ENCODE measurements at places on chromosomes 3 and 15.

GRCh38 chr3:24226397-24226796 is 268.3 kb downstream of the THRB start:
- DNase-seq = no peak

- DNase-seq = no peak
Observed at GRCh38 chr15:33912326-33912725, 56.0 kb upstream of the CHRM5 start.

GRCh38 chr15:41506796-41507341 is 6.8 kb downstream of the LTK start:
- no peak for DNase-seq

DNA sequence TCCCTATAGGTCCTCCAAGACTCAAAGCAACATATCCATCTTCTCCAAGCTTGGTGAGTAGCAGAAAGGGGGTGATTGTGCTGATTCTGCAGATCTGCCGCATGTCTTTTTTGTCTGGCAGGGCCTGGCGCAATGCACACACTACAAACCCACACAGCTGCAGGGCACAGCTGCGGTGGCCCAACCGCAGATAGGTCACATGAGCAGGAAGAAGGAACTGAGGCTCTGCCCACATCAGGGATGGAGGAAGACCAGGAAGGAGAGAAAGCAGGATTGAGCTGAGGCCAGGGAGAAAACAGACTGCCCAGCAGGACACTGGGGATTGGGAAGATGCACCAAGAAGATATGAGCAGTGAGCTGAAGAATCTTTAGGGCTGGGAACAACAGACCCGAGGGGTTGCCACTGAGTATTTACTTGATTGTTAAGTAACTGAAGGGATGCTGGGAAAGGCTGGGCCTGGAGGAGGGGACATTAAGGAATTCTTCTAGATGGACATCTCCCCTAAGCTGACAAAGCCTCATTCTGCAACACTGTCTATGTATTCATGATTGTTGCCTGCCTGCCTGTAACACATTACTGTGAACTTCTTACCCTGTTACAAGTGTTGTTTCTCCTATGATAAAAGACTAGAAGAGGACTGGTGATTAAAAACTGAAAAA is 126.7 kb downstream of the MYLK start:
- no peak for DNase-seq

DNA sequence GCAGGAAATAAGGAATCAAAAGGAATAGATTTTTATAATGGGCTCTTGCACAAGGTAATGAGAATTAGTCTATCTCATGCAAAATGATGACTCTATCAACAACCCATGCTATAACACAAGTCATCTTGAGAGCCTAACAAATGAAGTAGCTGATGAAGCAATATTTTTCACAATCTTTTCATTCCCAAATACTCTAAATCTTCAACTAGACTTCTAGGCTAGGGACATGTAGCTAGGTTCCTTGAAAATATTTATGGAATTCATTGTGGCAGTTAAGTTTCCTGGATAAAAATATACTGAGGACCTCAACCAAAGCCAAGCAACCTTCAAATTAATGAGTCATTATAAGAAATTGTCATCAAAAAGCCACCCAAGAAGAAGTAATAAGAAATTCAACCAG is 55.4 kb downstream of the DCBLD2 start:
- peak; percentile 39 for DNase-seq

DNA sequence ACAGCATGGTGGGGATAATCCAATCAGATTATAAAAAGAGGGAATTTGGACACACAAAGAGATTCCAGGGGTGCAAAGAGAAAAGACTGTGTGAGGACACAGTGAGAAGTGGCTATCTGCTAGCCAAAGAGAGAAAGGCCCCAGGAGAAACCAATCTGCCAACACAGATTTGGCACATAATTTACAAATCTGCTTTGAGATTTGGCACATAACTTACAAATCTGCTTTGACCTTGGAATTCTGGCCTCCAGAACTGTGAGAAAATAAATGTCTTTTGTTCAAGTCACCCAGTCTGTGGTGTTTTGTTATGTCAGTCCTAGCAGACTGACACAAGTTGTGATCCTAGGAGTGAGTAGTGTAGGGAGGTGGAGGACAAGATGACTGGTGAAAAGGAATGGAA is 3.5 kb upstream of the TM4SF18 start:
- DNase-seq = no peak

DNA sequence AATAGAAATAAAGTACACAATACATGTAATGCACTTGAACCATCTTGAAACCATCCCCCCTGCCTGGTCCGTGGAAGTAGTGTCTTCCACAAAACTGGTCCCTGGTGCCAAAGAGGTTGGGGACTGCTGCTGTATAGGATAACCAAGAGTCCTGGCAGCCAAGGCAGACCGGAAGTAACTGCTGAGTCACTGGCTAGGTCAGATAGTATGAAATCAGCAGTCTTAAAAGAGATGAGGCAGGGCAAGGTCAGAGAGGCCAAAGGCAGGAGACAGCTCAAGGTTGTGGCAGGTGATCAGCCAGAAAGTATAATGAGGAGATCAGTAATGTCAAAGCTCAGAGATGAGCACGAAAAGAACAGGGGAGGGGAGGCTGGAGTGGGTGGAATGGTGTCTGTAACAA is 60.2 kb downstream of the MAP3K13 start:
- peak; percentile 4 for DNase-seq

DNA sequence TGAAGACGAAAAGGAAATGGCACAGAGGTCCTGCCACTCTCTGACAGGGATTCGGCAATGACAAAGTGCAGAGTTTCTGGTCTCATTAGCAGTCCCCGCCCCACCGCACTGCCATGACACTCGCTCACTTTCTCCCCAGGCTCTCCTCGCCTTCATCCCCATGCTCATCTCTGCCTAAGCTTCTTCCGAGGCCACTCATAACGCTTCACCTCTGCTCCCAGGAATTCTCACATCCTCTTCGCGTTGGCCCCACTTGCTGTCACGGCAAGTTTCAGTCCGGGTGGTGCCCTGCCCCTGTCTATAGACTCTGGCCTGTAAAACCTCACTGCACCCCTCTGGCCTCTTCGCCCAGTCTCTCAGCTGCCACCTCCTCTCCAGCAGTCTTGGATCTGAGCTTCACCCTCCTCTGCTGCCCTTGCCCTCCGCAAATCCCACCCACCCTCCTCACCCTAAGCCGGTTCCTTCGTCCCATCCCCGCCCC is 654 bp downstream of the RUBCN start:
- peak; percentile 48 for DNase-seq

- DNase-seq = no peak
Observed at GRCh38 chr3:190645932-190646460, 132.1 kb downstream of the IL1RAP start.

DNA sequence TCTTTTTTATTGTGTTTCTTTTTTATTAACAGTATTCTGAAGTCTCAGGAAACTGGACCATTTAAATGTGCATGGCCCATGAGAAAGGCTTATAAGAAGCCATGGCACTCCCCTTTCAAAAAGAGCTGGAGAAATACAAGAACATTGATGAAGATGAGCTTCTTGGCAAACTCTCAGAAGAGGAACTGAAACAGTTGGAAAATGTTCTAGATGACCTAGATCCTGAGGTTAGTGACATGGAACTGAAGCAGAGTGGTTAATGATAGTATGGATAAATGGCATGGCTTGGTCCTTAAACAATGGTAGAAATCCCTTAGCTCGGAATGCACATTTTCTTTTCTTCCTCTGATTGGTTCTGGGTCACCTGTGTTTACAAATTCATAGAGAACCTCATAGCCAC is 14.9 kb downstream of the TMOD2 start:
- no peak for DNase-seq

DNA sequence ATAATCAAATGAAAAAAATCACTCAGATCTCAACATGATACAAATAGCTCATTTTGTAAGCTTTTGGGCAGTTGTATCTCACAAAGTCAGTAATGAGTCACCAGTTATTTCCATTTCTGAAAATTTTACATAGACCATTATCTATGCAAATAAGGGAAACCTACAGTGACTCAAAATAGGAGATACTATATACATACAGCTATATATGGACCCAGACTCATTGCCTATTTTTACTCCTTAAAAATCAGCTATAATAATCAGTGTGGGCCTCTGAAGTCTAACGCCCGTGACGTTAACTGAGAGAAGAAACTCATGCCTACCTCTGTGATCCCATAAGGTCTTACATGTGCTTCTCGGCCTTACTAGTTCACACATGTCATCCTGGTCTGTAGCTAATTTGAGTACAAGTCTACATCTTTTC is 31.6 kb downstream of the LRIG1 start:
- DNase-seq = no peak

DNA sequence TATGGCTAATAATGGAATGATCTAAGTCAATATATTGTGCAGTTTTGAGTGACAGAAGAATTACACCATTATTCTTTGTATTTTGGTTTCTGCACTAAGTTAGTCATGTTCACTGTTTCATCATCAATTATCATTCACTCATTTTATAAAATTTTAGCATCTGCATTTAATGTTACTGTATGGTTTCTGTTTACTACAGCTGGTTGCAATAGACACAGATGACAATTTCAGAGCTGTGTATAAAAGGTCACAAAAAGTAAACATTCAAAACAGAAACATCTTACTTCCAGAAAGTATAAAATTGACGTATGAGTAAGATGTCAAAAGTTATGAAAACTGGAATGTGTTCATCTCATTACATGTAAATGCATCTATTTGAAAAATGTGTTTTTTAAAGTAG is 111.1 kb upstream of the GBE1 start:
- no peak for DNase-seq

GRCh38 chr3:179868715-179869114 is 168.0 kb downstream of the PEX5L start:
- DNase-seq = no peak

All from GM03348 (cell line).